ENCODE measurements at places on chromosomes 6 and 20.

DNA sequence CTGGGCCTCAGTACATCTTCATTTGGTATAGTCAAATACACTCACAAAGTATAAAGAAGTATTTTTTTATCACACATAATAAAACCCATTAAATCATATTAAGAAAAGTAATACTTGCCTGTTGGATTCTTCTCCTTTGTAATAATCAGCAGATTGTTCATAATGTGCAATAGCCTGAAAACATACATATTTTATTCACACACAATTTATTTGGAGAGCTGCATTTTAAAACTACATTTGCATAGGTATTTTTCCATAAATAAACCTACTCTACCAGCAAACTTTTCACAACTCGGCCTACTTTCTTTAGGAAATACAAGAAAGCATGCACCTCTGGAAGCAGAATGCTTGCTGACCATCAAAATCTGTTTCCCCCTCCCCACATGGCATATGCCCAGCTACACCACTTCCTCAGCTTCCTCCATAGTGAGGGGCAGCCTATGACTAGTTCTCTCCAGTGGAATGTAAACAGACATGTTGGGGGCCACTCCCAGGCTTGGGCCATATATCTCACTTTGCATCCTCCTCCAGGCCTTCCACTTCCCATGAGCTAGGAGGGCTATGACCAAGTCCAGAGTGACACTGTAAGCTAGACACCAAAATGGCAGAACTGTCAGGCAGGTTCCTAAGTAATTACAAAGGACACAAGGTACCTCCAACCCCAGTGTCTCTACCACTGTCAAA, 28.3 kb downstream of the GZF1 start:
- no peak for DNase-seq

DNA sequence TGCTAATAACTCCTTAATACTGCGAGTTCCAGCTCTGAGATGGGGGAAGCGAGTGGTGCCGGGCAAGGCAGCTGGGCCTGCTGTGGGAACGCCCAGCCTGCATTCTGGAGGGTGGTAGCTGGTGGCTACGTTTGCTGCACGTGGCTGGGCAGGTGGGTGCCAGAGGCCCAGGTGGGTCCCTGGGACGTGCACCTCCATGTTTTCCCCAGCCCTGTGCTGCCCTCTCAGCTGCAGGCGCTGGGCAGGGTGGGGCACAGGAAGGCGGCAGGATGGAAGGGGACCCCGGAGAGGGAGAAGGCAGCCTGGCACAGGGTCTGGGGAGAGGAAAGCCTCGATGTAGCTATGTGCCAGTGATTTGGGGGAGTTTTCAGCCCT, 388.8 kb downstream of the CDH4 start:
- no peak for DNase-seq

DNA sequence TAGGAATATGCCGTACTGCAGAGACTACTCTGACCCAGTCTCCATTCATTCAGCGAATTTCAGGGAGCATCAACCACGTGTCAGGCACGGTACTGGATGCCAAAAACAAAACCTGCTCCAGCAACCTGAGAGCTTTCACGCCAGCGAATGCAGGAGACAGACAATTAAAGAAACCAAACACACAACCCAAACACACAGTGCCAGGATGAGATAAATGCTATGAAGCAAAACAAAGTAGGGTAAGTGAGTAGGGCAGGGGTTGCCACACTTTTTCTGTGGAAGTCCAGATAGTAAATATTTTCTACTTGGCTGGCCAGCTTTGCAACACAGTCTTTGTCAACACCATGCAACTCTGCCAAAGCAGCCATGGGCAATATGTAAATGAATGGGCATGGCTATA, 10.0 kb downstream of the MOCS1 start:
- no peak for DNase-seq

DNA sequence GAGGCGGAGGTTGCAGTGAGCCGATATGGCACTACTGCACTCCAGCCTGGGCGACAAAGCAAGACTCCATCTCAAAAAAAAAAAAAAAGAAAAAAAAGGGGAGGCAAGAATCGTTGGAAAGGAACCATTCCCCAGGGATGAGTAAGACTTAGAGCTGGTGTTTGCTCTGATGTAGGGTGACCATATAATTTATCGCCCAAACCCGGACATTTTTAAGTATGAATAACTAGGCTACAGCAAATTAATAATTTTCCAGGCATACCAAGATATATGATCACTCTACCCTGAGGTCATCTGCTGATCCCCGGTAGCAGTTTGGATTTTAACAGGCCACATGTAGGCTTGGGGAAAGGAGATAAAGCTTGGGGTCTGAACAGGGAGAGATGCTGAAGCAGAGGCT, 260.9 kb downstream of the BTBD9 start:
- no peak for DNase-seq

GRCh38 chr6:81859884-81860283, 107.4 kb upstream of the TENT5A start:
- no peak for DNase-seq
